Retina (tissue), 1 donor: ENCODE measurements at places on chromosomes 3 and 15.

GRCh38 chr3:184058029-184058428 is 5.2 kb downstream of the HTR3C start:
- DNase-seq, result no peak

- DNase-seq, result no peak
Measured at GRCh38 chr3:71944482-71945065, 159.6 kb upstream of the PROK2 start.

DNA sequence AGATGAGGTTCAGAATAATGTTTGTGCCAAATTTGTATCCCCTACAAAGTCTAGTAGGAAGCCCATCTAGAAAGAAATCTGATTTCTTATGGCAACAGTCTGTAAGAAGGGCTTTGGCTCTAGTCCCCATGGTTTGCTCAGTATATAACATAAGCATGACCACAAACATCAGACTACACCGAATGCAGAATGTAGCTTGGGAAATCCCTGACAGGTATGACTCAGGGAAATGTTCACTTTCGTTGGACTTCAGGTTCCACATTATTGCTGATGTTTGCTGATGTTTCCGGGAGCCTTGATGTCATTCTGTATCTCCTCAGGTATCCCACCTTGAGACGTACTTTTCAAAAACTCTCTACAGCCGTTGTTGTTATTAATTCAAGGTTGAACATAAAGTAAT is 304.4 kb upstream of the TGFBR2 start:
- DNase-seq, result no peak

- DNase-seq, result no peak
Measured at GRCh38 chr15:80288131-80288530, 36.1 kb upstream of the CTXND1 start.

GRCh38 chr15:74209997-74210671 is 7.5 kb upstream of the STRA6 start:
- DNase-seq, result no peak

DNA sequence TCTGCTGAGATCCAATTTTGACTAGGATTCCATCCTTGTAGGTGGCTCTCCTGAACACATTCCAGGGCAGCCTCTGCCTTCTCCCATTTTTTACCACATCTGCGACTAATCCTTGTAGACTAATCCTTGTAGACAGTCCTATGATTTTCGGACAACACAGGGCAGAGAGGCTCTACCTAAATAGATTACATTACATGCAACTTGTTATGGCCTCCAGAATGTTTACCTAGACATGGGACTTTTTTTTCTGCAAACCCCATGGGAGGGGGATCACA is 239.3 kb upstream of the WNT5A start:
- DNase-seq, result no peak

- no peak for DNase-seq
Measured at GRCh38 chr3:195286115-195286872, 15.3 kb upstream of the XXYLT1 start.

- no peak for DNase-seq
Measured at GRCh38 chr3:109265295-109265694, 51.0 kb downstream of the DPPA2 start.

DNA sequence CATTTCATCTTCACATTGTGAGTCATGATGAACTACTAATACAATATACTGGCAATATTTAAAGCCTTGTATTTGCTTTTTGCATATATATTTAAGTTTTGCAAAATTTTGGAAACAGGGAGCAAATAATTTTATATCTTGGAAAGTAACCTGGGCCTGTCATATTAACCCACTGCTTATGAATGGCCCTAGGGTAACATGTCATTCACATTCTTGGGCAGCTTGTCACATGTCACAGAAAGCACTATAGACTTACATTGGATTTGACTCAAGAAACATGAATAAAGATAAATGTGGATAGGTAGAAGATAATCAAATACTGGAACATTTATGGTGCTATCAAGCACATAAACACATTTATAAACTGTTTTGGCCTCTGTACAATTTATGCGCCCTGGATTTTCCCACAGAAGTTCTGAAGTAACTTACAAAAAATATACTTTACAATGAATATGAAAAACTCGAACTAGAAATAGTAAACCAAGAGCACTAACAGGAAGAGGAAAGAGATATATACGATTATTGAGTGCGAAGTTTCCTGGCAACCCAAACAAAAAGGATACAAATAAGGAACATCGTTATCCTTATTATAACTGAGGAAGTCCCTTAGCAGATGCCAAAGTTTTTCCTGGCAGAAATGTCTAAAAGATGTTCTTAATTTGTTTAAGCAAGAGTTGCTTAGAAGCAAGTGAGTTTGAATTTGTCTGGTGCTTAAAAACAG is 257.2 kb downstream of the RBMS3 start:
- DNase-seq, result no peak

DNA sequence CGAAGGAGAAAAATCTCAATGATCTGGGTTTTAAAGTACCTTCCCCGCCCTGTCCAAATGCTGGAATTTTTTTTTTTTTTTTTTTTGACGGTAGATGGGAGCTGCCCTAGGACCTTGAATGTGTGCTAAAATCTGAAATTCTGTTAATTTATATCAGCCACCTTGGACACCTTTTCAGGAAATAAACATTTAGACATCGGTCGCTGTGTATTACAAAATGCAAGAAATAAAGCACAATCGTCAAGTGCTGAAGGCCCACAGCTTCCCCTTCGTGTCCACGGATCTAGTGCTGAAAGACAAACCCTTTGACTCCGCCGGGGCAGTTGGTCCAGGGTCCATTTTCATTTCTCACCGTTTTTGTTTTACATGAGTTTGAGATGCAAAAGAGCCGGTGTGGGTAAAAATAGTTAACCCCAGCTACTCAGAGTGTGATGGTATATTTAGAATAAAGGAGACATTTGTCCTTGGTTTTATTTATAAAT is 90.2 kb upstream of the CHD2 start:
- no peak for DNase-seq

DNA sequence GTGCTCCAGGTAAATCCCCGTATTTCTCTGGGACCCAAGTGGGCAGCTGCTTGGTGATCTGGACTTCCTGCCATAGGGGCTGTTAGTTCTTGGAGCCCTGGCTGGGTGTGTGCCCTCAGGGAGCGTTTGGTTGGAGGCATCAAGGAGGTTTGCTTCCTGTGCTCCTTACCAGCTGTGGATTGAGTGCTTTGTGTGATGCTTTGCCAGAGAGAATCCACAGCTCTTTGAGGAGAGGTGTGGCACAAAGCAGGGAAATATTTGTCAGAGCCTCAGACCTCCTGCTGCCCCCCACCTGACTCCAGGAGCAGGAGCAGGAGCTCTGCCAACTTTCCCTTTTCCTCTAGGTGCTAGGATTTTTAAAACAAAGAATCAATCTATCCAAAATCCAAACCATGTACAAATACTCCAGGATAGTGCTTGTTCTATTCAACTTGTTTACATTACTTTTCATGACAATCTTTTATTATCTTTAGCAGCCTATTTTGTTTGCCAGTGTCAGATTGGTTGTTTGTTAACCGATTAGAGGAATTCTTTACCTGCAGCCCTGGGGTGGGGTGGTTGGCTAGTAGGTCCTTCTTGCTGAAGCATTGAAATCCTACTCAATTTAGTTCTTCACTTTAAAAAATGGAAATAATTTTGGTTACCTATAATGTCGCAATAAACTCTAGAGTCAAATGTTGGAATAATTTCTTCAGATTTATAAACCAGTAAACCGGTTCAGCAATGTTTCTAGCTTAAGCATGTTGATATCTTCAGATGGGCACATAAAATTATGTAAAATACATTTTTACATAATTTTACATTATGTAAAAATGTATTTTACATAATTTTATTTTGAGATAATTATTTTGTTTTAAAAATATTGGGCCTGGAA is 2.5 kb downstream of the CTDSPL start:
- DNase-seq, result peak; percentile 21

DNA sequence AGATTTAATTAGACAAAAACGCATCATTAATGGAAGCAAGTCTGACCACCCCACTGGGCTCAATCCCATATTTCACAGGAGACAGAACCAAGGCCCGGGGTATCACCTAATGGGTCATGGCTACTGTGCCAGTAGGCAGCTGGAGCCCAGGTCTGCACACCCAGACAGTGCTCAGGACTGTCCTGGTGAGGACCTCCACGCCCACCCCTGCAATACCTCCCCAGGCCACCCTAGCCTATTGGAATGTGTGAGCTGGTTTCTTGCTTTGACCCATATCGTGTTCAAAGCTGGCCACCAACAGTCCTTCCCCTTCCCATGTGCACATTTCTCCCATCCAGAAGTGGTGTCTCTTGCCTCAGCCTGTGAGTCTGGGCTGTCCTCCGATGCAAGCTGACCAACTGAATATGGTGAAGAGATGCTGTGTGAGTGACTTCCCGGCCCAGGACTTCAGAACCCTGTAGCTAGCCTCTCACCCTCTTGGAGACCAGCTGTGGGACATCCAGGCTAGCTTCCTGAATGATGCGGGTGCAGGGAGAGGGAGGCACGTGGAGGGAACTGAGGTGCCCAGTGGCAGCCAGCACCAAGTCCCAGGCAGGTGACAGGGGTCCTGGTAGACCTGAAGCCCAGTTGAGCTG is 19.1 kb downstream of the SLC6A20 start:
- no peak for DNase-seq

DNA sequence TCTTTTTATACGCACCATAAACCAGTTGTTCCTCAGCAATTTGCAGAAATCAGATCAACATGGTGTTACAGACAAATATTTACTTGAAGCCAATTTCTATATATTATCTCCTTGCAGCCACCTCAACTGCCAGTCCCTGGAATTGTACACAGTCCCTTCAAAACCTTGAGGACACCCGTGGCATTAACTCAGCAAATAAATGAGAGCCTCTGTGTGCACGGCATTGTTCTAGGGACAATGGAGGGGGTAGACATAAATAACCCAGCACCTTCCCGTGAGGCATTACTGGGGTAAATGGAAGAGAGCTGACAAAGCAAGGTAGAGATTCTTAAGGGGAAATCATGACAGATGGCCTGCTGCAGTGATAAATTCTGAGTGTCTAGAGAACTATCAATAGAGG is 12.5 kb downstream of the TM2D3 start:
- no peak for DNase-seq

GRCh38 chr3:185059766-185060165 is 93.1 kb downstream of the C3orf70 start:
- DNase-seq, result no peak

DNA sequence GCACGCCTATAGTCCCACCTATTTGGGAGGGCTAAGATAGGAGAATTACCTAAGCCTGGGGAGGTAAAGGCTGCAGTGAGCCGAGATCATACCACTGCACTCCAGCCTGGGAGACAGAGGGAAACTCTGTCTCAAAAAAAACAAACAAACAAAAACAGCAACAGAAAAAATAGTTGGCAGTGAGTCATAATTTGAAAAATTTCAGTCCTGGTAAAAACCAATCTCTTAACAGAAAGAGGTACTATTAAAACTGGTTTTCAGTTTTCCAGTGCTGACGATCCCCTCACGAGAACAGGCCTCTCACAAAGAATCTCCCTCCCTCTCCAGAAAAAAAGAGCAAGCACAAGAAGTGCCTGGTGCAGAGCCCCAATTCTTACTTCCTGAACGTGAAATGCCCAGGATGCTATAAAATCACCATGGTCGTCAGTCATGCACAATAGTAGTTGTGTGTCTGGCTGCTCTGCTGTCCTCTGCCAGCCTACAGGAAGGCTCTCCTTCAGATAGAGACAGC is 22.8 kb upstream of the MAP4 start:
- peak; percentile 19 for DNase-seq

GRCh38 chr3:183809270-183809669 is 16.1 kb downstream of the MAP6D1 start:
- no peak for DNase-seq

DNA sequence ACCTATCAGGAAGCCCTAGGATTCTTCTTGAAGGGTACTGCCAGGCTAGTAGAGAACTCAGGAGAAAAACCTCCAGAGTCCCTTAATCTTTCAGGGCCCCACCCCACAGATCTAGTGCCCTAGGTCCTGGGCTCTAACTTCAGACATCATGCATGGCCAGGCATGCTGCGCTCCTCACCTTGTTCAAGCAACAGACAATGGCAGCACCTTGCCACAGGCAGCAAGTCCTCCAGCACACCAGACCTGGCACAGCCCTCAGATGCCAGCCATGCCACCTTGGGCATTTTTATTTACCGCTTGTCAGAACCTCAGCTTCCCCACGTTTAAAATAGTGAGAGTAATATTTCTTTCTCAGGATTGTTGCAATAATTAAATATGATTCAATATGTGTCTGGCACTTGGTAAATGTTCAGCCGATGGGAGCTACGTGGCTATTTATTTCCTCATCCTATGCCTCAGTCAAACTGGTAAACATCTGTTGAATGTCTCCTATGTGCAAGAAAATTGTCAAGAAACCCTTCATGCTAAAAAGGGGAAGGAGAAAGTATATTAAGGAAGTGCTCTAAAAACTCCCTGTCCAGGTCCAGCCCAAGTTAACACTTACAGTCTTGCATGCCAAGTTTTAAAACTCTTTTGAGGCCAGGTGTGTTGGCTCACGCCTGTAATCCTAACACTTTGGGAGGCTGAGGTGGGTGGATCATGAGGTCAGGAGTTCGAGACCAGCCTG is 14.5 kb upstream of the CCR1 start:
- DNase-seq, result no peak

DNA sequence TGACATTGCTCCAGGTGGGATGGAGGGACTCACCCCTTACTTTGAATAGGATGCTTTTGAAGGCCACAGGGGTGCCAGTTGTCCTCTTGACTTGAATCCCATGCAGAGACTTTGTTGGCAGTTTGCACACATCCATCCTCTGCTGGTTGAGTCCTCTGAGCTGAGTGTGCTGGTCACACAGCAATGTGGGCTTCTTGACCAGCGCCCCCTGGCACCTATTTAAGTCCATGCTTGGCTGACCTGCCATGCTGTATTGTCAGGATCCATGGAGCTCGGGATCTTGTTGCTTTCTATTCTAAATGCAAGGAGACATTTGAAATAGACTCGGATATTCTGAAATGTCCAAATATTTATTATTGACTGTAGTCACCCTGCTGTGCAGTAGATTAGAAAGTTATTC is 19.8 kb downstream of the RAB7A start:
- DNase-seq, result no peak

GRCh38 chr3:140347151-140347550 is 330.7 kb upstream of the TRIM42 start:
- no peak for DNase-seq

GRCh38 chr15:63449731-63450130 is 54.7 kb upstream of the USP3 start:
- DNase-seq, result no peak

GRCh38 chr3:120820748-120821147 is 78.2 kb downstream of the GTF2E1 start:
- no peak for DNase-seq

GRCh38 chr3:53255775-53256703 is at the start of gene TKT:
TKT (minus strand) TSS chr3:53256022; CDS start chr3:53255942, 80 bp downstream.
- DNase-seq, result peak; percentile 85
